Stimulated activated CD4-positive, alpha-beta T cell treated with anti-CD3 and anti-CD28 coated beads, Interleukin-4, amount 100 ng/mL, for 4 hours (primary cell): ENCODE measurements at places on chromosomes 3 and 15.

GRCh38 chr15:85174521-85174920 lies 192.9 kb downstream of the PDE8A start:
- peak; percentile 29 for DNase-seq

DNA sequence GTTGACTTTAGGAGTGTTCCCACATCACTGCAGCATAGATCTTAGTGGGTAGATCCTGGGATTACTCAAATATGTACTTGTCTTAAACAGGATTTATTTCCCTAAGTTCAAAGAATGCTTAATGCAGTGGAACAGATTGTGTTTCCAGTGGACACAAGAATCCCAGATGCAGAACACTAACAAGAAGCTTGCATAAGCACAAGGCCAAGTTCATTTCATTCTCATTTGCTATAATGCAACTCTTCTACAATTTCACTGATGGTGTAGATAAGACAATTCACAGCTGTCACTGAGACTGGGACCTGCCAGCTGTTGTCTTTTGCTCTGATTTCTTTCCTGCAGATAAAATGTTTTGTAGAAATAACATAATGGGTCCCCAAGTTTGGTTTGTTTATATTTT lies 225.6 kb downstream of the NFKBIZ start:
- DNase-seq, result no peak

- no peak for DNase-seq
Observed at GRCh38 chr3:56655709-56656108, 27.4 kb downstream of the TASOR start.

DNA sequence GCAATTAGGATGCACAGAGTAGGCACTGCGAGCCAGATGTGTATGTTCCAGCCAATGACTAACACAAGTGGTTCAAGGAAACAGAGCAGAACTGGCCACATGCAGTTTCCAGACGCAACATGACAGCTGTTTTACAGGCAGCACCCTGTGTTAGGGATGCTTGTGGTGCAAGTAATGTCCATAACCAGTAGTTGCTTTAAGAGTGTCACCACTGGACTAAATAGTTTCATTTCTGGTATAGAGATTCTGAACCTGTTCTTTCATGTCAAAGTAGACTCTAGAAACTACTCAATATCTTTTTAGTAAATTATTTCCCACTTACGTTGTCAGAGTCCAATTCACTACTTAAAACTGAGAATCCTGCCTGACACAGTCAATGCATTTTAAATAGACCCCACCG lies 14.5 kb upstream of the LPP start:
- no peak for DNase-seq

- DNase-seq, result no peak
Observed at GRCh38 chr3:180762866-180763265, 83.6 kb upstream of the CCDC39 start.

DNA sequence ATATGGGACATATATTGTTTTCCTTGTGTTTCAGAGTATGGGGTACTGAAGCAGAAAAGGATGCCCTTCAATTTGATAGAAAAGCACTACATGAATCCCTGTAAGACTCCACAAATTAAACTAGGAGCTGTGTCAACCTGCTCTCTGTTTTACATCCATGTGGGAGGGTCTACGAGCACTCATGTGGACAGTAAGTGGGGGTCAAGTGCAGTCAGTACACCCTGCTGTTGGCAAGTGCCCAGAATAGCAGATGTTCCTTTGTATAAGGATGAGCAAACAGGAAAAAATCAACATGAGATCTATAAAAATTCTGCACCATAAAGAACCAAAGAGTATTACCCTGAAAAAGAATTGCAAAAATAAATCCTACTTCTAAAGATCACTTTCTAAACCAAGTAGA lies 659.9 kb downstream of the SI start:
- DNase-seq, result no peak

- DNase-seq, result no peak
Observed at GRCh38 chr15:52284164-52284563, 11.4 kb downstream of the MYO5C start.

GRCh38 chr3:150132101-150132749 lies 161.5 kb upstream of the PFN2 start:
- no peak for DNase-seq

DNA sequence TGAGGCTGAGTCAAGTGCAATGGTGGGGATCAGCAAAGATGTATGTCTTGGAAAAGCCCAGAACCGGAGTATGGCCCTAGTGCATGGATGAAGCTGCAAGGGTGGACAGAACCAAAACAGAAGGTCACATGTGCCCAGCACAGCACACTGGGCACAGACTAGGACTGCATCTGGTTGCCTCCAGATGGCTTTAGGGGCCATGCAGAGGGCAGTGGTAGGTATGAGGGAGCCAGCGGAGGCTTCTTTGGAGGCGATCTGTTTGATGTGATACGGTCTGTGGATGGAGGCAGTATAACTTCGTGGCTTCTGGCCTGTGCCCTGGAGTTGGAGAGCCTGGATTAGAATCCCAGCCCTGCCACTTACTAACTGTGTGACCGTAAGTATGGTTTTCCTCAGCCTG lies 29.4 kb downstream of the SV2B start:
- no peak for DNase-seq

DNA sequence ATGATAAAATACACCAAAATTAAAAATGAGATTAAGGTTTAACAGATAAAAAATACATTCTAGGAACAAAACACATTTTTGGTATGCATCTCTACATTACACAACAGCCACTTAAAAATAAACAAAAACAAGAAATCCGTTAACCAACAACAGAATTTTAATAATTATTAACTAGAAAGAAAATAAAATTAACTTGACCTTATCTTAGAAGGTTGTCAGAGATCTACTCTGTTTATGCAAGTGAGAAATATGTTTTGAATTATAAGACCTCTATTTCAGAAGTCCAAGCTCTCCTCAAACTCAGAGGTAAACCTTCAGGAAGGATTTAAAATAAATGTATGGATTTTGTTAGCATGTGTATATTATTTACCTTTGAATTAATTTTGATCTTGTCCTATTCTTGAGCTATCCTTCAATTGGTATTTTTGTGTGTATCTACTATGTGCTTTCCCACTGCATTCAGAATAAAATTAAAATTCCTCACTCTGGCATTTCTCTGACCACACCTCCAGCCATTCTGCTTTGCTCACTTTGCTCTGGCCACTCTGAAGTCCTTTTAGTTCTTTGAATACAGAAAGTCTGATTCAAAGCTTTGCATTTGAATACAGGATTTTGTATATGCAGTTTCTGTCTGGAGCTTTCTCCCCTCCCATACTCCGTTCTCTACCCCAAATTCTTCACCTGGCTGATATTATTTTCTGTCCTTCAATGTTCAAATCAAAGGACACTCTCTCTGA lies 352.0 kb downstream of the ZBTB20 start:
- no peak for DNase-seq

GRCh38 chr3:141087076-141087777 lies 36.1 kb downstream of the SPSB4 start:
- no peak for DNase-seq
